Stimulated activated CD4-positive, alpha-beta T cell treated with anti-CD3 and anti-CD28 coated beads, Interleukin-12 subunit alpha, Interleukin-12 subunit beta, amount 100 ng/mL, for 48 hours (primary cell): ENCODE measurements at places on chromosomes 2 and 18.
A peak's percentile ranks its signal among the peaks of the same experiment; 100 is the strongest.

DNA sequence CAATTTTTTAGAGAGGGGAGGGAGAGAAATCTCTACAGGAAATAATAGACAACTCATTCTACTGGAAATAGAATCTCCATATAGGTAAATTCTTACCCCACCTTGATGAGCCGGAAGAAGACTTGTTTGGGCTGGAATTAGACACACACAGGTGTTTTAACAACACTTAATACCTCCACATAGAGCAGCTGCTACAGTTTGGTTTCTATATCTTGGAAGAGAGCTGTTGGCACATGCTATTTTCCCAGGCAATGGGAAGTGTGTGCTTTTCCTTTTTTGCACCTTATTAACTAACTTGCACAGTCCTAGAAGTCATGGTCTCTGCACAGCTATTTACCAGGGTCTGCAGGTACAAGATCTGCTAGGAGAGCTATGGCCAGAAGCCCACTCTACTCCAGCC is 73.7 kb downstream of the SATB2 start:
- DNase-seq, result no peak

GRCh38 chr2:54570925-54571694 is 115.0 kb downstream of the SPTBN1 start:
- peak; percentile 73 for DNase-seq

GRCh38 chr2:56960581-56960980 is 776.8 kb downstream of the CCDC85A start:
- no peak for DNase-seq

DNA sequence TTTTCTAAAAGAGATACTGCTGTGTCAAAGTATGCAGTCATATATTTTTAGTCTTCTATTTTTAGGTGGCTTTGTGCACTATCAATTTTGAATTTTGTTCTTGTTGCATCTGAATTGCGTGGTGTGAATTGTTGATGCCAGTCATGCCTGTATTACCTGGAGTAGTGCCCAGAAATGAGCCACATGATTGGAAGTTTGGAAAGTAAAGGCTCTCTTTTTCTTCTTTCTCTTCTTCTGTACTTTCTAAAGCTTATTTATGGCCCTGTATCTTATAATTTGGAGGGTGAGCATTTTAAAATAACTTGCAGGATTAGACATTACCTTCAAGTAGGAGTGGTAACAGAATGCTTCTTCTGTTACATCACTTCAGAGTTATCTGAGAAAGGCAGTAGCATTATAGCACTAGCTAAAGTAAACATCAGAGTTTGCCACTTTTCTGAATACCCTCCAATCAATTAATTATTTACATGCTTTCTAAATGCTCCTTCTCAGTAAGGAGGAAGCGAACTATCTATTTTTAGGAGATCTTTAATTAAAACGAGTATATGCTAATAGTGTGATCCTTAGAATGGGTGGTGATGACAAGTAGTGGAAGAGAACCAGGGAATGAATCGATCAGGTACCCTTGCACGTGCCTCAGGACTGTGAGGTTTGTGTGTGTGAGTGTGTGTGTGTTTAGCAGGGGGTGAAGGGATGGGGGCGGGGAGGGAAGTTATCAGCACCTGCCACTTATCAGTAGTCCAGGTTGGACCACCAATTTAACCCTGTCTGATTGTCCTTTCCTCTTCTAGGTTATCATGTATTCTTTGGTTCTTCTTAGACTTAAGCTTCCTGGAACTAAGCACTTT is 112.5 kb downstream of the MAP3K20 start:
- no peak for DNase-seq

DNA sequence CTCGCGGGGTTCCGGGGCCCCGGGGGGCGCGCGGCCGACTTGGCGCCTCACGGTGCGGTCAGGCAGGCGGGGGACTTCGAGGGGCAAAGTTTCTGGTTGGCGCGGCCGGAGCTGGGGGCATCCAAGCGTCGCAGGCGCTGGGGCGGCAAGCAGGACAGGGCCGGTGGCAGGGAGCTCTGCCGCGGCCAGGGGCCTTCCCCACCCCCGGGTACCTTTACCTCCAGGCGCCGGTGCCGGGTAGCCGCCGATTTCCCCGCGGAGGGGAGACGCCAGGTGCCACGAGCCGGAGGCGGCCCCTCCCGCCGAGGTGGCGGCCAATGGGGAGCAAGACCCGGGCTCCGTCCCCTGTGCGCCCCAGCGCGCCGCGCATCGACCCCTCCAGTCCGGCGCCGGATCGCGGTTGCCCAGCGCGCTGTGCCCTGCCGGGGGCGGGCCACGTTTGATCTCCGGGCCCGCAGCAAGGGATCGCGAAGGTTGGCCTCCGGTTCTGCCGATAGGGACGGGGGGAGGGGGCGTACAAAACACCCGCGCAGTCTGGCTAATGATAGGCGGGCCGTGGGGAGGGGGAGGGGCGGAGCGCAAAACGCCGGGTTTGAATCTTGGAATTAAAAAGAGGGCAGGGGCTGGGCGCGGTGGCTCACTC is at the start of gene ST8SIA5:
Gene ST8SIA5, minus strand, starts transcription at position 495 of the 643 bp plus-strand sequence. CDS start 545 bp downstream, outside the sequence.
- DNase-seq, result no peak

GRCh38 chr2:12702168-12703121 is 14.3 kb upstream of the TRIB2 start:
- no peak for DNase-seq

- DNase-seq, result no peak
Observed at GRCh38 chr2:84846041-84846663, 34.7 kb downstream of the TRABD2A start.

DNA sequence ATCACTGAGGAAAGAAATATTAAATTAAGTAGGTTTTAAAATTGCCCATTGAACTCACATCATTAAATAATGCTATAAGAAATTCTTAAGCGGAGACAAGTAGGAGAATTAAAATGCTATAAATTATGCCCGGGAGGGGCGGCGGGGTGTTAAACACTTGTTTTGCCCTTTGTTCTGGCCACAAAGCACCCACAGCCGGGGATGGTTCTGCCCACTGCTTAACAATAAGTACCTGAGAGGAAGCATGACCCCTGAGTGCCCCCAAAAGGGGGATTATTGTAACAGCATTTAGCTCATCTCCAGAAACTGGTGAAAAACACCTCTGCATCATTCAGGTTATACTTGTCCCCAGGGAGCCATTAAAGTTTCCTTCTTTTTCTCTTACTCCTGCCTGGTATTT is 332.7 kb upstream of the POU3F3 start:
- DNase-seq, result no peak

DNA sequence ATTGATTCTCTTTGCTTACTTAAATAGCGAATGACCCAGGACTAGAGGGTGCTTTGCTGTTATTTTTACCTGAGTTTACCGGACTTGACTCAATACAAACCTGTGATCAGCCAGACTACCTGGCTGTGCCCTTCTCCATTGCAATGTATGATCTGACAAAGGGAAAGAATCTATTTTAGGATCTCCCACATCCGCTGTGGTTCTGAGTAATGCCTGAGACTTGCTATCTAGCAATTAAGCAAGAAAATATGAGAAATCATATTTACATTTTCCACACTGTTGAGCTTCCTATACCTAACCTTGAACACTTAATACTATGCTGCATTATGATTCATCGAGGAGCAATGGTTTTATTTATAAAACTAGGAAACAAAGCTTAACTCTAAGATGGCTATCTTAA is 215.2 kb downstream of the RAD51AP2 start:
- DNase-seq, result no peak

GRCh38 chr2:85308896-85309555 is 18.8 kb downstream of the TGOLN2 start:
- no peak for DNase-seq
